Naive thymus-derived CD4-positive, alpha-beta T cell (primary cell): ENCODE measurements at places on chromosomes 13 and 19. TPM values are rescaled to one million over a fixed set of nuclear protein-coding genes. Genes with fewer than 3 reads are reported as not detected.

Gene SHD
- total RNA-seq, result 2.3 TPM

Gene ADAMTS10
- total RNA-seq, result 78.7 TPM

- no peak overlapping the region for H3K27ac ChIP-seq
- H3K36me3 ChIP-seq, result no peaks in the 10 kb centered on the region
- H3K4me3 ChIP-seq, result no peak overlapping the region
- no peaks in the 10 kb centered on the region for H3K27me3 ChIP-seq
Observed at GRCh38 chr19:18508585-18508984, 13.3 kb downstream of the ELL start.

Gene C1QTNF9
- not detected for total RNA-seq

DNA sequence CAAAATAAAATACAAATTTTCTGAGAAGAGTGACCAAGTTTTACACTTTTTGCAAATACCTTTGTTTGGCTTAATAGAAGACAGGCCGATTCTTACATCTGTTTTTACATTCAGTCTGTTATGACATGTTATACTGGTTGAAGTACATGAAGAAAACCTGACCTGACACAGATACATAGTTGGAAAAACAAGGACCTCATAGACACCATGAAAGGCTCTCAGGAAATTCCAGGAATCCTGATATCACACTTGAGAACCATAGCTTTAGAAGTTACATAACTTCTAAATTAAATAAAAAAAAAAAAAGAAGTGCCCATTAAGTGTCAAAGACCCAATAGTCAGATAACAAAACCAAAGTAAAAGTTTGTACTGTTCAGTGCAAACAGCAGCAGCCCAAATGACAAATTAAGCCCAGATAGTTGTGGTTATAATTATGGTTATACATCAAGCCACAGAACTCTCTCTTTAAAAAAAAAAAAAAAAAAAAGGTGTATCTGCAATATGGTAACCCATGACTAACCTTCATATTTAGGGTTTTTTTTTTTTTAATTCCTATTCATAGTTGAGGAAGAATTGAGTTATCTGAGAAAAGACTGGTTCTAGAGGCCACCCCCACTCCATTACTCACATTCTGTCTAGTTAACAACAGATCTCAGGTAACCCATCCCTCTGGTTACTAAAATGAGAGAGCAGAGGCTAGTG, 19.8 kb downstream of the RBM26 start:
- no peak for DNase-seq
- H3K27me3 ChIP-seq, result no peaks in the 10 kb centered on the region
- H3K4me1 ChIP-seq, result peaks cover 22% of the 10 kb centered on the region
- no peak overlapping the region for H3K27ac ChIP-seq

Gene GFY
- total RNA-seq, result not detected

Gene RHPN2
- total RNA-seq, result 0.16 TPM

Gene ZNF791
- total RNA-seq, result 38.7 TPM

Gene SERPINE3
- not detected for total RNA-seq

GRCh38 chr13:36774931-36775330, 44.1 kb upstream of the RFXAP start:
- H3K27me3 ChIP-seq, result no peaks in the 10 kb centered on the region
- H3K4me1 ChIP-seq, result no peaks in the 10 kb centered on the region
- H3K36me3 ChIP-seq, result no peaks in the 10 kb centered on the region
- H3K4me3 ChIP-seq, result no peak overlapping the region

GRCh38 chr13:77113496-77113895, 86.5 kb upstream of the FBXL3 start:
- DNase-seq, result no peak
- no peaks in the 10 kb centered on the region for H3K27me3 ChIP-seq
- H3K4me3 ChIP-seq, result no peak overlapping the region
- H3K4me1 ChIP-seq, result no peaks in the 10 kb centered on the region
- no peak overlapping the region for H3K27ac ChIP-seq

GRCh38 chr13:42474954-42475353, 99.0 kb upstream of the TNFSF11 start:
- no peaks in the 10 kb centered on the region for H3K27me3 ChIP-seq
- H3K27ac ChIP-seq, result no peak overlapping the region
- H3K4me1 ChIP-seq, result no peaks in the 10 kb centered on the region
- no peak overlapping the region for H3K4me3 ChIP-seq
- no peaks in the 10 kb centered on the region for H3K36me3 ChIP-seq

GRCh38 chr19:15432018-15432494, 13.3 kb upstream of the AKAP8L start:
- no peaks in the 10 kb centered on the region for H3K36me3 ChIP-seq
- H3K4me3 ChIP-seq, result peak overlapping the region; percentile 64
- H3K4me1 ChIP-seq, result peaks cover 15% of the 10 kb centered on the region
- H3K27ac ChIP-seq, result peak overlapping the region; percentile 81
- H3K27me3 ChIP-seq, result no peaks in the 10 kb centered on the region

DNA sequence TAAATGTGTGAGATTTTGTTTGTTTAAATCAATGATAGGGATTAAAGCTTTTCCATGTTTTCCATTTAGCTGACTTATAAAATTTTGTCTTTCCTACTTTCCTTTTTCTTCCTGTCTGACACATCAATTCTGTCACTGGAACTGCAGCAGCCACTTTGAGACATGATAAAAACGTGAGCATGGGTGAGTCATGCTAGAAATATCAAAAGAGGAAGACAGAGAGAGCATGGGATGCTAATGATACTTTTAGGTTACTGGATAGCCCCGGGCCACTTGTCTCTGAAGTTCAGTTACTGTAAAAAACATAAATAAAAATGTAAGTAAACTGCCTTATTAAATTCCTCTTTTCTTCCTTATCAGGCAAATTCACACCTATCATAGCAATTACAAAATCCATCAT, 1332.0 kb upstream of the PCDH20 start:
- no peaks in the 10 kb centered on the region for H3K36me3 ChIP-seq
- H3K4me3 ChIP-seq, result no peak overlapping the region
- H3K4me1 ChIP-seq, result no peaks in the 10 kb centered on the region
- H3K27ac ChIP-seq, result no peak overlapping the region
- no peaks in the 10 kb centered on the region for H3K27me3 ChIP-seq

GRCh38 chr13:74144269-74144668, 10.1 kb upstream of the KLF12 start:
- H3K36me3 ChIP-seq, result no peaks in the 10 kb centered on the region
- DNase-seq, result no peak
- no peaks in the 10 kb centered on the region for H3K27me3 ChIP-seq
- no peak overlapping the region for H3K27ac ChIP-seq
- H3K4me3 ChIP-seq, result no peak overlapping the region
- no peaks in the 10 kb centered on the region for H3K4me1 ChIP-seq

Gene OR7D2
- not detected for total RNA-seq

DNA sequence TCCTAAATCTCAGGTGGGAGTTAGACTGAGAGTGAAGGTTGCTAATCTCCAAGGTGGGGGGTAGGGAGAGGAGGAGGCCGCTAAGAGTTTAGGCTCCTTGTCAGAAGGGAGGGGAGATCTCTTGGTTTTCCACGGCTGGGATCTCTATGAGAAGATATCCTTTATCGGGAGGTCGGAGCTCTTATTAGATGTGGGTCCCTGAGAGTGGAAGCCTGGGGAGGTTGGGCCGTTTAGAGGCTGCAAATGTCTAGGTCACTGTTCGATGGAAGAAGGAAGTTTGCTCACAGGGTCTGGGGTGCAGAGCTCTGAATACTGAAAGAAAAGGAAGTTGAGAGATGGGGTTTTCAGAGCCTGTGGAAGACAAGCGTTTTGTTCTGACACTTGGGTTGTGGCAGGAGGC, 3.8 kb downstream of the MYADM start:
- peaks cover 25% of the 10 kb centered on the region for H3K4me1 ChIP-seq
- peaks cover 6% of the 10 kb centered on the region for H3K36me3 ChIP-seq
- no peak overlapping the region for H3K4me3 ChIP-seq
- DNase-seq, result no peak
- peak overlapping the region; percentile 99 for H3K27ac ChIP-seq

- no peaks in the 10 kb centered on the region for H3K36me3 ChIP-seq
- H3K27me3 ChIP-seq, result no peaks in the 10 kb centered on the region
- DNase-seq, result no peak
- no peak overlapping the region for H3K4me3 ChIP-seq
- no peak overlapping the region for H3K27ac ChIP-seq
- H3K4me1 ChIP-seq, result no peaks in the 10 kb centered on the region
Observed at GRCh38 chr13:40677064-40677463, 10.6 kb upstream of the FOXO1 start.

- H3K27ac ChIP-seq, result no peak overlapping the region
- H3K36me3 ChIP-seq, result no peaks in the 10 kb centered on the region
- DNase-seq, result no peak
- H3K4me1 ChIP-seq, result no peaks in the 10 kb centered on the region
- H3K27me3 ChIP-seq, result no peaks in the 10 kb centered on the region
Observed at GRCh38 chr13:76707360-76707759, 178.8 kb downstream of the KCTD12 start.

GRCh38 chr13:54394085-54394700, 1365.6 kb downstream of the OLFM4 start:
- H3K36me3 ChIP-seq, result no peaks in the 10 kb centered on the region
- H3K4me1 ChIP-seq, result no peaks in the 10 kb centered on the region
- no peak for DNase-seq
- H3K27me3 ChIP-seq, result no peaks in the 10 kb centered on the region
- no peak overlapping the region for H3K27ac ChIP-seq
- no peak overlapping the region for H3K4me3 ChIP-seq

- no peak for DNase-seq
- no peak overlapping the region for H3K4me3 ChIP-seq
- no peaks in the 10 kb centered on the region for H3K4me1 ChIP-seq
- peaks cover 28% of the 10 kb centered on the region for H3K36me3 ChIP-seq
- H3K27me3 ChIP-seq, result no peaks in the 10 kb centered on the region
- H3K27ac ChIP-seq, result no peak overlapping the region
Observed at GRCh38 chr13:98797456-98797855, 45.0 kb upstream of the SLC15A1 start.

GRCh38 chr13:71875823-71876222, 8.8 kb upstream of the DACH1 start:
- no peaks in the 10 kb centered on the region for H3K27me3 ChIP-seq
- no peaks in the 10 kb centered on the region for H3K4me1 ChIP-seq
- DNase-seq, result no peak
- no peak overlapping the region for H3K4me3 ChIP-seq
- H3K36me3 ChIP-seq, result no peaks in the 10 kb centered on the region
- H3K27ac ChIP-seq, result no peak overlapping the region

Gene SH2D3A
- total RNA-seq, result 57.4 TPM

- no peaks in the 10 kb centered on the region for H3K4me1 ChIP-seq
- H3K27me3 ChIP-seq, result no peaks in the 10 kb centered on the region
- no peak for DNase-seq
- H3K27ac ChIP-seq, result no peak overlapping the region
- no peak overlapping the region for H3K4me3 ChIP-seq
- H3K36me3 ChIP-seq, result no peaks in the 10 kb centered on the region
Observed at GRCh38 chr19:51809787-51810186, 14.8 kb downstream of the FPR3 start.

Gene YIPF2
- 26.2 TPM for total RNA-seq

DNA sequence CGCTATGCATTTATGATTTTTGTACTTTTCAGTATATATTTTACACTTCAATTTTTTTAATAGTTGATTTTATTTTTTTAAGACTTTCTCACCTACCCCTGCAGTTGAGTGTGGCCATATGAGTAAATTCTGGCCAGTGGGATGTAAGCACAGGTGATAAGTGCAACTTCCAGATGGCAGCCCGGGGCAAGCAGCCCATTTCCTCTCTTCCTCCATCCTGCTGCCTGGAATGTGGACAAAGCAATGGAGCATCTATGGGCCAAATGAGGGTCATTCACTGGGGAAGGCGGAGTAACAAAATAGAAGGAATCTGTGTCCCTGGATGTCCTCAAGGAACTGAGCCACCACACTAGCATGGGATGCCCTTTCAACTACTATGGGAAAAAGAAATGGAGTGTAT, 12.3 kb downstream of the RFXAP start:
- DNase-seq, result no peak
- no peaks in the 10 kb centered on the region for H3K36me3 ChIP-seq
- no peaks in the 10 kb centered on the region for H3K27me3 ChIP-seq
- no peaks in the 10 kb centered on the region for H3K4me1 ChIP-seq
- H3K4me3 ChIP-seq, result no peak overlapping the region

- no peak overlapping the region for H3K4me3 ChIP-seq
- H3K4me1 ChIP-seq, result no peaks in the 10 kb centered on the region
- no peaks in the 10 kb centered on the region for H3K27me3 ChIP-seq
- H3K36me3 ChIP-seq, result no peaks in the 10 kb centered on the region
- H3K27ac ChIP-seq, result no peak overlapping the region
Observed at GRCh38 chr13:76307142-76307541, 579.1 kb downstream of the KCTD12 start.

- H3K4me1 ChIP-seq, result peaks cover 50% of the 10 kb centered on the region
- no peaks in the 10 kb centered on the region for H3K36me3 ChIP-seq
- DNase-seq, result no peak
- no peaks in the 10 kb centered on the region for H3K27me3 ChIP-seq
- H3K4me3 ChIP-seq, result peak overlapping the region; percentile 32
Observed at GRCh38 chr13:74070513-74070912, 63.7 kb downstream of the KLF12 start.

DNA sequence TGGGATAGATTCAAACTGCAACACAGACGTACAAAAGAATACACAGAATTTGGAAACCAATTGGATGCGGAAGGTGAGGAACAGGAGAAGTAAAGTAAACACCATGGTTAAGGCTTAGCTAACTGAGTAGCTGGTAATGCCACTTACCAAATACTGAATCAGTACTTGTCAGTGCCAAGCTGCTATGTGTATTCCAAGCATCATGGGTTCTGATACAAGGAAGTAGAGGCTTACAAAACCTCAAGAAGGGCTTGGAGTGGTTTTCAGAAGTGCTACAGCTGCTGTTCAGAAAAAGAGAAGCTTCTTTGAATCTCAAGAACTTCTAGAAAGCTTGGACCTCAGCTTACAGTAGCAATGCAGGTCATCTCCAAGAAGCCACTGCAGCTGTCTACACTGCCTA, 35.9 kb upstream of the DCT start:
- no peaks in the 10 kb centered on the region for H3K4me1 ChIP-seq
- H3K27me3 ChIP-seq, result no peaks in the 10 kb centered on the region
- no peak overlapping the region for H3K27ac ChIP-seq
- no peak overlapping the region for H3K4me3 ChIP-seq
- H3K36me3 ChIP-seq, result no peaks in the 10 kb centered on the region
- no peak for DNase-seq

DNA sequence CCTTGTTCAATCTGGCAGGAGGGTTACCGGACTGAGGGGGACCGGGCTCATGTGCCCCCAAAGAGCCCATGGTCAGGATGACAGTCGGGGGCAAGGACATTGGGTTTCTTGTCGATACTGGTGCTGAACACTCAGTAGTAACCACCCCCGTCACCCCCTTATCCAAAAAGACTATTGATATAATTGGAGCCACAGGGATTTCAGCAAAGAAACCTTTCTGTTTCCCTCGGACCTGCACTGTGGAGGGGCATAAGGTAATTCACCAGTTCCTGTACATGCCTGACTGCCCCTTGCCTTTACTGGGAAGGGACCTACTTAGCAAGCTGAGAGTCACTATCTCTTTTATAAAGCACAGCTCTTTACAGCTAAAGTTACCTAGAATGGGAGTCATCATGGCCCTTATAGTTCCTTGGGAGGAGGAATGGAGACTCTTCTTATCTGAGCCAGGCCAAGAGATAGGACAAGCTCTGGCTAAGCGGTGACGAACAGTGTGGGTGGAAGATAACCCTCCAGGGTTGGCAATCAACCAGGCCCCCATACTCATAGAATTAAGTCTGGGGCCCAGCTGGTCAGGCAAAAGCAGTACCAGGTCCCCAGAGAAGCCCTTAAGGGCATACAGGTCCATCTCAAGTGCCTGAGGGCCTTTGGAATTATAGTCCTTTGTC, 603.7 kb downstream of the UQCRFS1 start:
- no peak overlapping the region for H3K4me3 ChIP-seq
- no peaks in the 10 kb centered on the region for H3K4me1 ChIP-seq
- DNase-seq, result no peak
- no peaks in the 10 kb centered on the region for H3K27me3 ChIP-seq
